ELF-1 (cell line): ENCODE measurements at places on chromosomes 1 and 21.

- no peak for DNase-seq
Measured at GRCh38 chr1:46315669-46316403, 12.3 kb downstream of the UQCRH start.

- DNase-seq: no peak
Measured at GRCh38 chr1:185627171-185627570, 107.0 kb upstream of the HMCN1 start.

DNA sequence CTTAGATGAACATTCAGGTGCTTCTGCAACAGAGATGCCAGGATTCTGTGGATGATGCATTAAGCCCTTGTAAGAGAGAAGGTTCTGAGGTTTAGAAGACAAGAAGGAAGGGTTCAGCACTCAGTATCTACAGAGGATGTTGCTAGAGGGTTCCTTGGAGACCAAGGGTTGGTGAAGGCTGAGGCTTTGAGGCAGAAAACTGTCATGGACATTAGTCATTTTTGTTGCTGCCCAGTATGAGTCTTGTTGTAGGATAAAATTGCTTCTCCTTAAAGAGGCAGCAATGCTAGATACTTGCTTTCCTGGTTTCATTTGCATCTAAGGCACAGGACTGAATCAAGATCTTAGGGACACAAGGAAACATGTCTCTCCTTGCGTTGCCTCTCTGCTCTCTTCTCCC, 319.4 kb upstream of the NFIA start:
- DNase-seq: no peak

GRCh38 chr1:11736746-11737639, 1.1 kb downstream of the AGTRAP start:
- DNase-seq: peak; percentile 81

DNA sequence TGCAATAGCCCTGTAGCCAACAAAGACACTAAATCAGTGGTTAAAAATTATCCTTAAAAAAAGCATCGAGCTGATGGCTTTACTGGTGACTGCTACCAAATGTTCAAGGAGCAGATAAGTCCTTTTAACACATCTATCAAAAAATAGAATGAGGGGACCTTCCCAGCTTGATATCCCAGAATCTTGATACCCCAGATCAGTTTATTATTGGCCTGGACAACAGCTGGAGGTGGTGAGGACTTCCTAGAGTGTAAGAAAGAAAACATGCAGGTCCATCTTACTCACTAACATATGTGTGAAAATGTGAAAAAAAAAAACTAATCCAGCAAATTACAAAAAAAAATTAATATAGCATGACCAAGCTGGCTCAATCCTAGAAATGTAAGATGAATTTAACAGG, 21.3 kb downstream of the CHIT1 start:
- DNase-seq: no peak

DNA sequence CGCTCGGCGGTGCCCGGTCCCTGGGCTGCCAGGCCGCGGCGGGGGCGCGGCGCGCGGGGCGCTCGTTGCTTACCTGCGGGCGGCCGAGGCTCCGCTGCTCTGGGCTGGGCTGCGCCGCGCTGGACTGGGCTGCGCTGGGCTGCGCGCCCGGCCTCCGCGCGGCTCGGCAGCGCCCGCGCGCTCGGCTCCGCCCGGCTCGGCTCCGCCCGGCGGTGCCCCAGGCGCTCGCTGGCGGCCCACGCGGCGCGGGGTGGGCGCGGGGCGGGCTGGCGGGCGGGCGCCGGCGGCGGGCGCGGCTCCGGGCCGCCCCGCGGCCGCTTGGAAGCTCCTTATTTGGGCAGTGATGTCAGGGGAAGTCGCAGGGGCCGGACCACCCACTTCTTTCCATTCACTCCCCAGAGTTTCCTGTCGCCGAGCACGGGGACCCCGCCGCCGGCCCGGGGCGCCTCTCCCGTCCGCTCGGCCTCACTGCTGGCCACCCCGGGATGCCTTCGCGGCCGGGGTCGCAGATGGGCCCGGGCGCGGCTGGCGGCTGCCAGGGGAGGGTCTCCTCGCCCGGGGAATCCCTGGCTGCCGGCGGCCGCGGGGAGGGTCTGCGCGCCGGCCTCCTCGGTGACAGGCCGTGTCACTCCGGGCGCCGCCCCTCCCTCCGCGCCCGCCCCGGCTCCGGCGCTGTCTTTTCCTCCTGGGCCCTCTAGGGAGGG, 177.7 kb upstream of the EDN2 start:
- DNase-seq: peak; percentile 71

DNA sequence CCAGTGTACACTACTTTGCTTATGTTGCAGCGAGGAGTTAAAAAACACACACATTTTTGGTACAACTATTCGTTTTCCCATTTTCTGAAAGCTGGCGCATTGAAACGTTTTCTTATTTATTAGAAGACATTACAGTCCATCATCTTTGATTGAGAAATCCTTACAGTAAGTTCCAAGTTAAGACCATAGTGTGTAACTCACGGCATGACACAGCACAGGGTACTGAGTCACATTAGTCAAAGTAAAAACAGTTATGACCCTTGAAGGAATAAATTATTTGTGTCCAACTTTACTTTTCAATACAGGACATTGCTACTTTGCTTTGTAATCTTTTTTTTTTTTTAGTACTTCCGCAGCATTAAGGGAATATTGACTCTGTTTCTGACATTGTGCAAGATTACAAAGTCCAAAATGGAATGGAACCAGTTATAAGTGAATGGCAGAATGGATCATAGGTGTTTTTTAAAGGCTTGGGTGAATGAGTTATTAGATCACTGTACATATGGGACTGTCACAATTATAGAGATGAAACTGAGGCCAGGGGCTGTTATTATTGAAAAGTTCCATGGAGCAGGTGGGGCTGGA, 11.7 kb downstream of the PTGFRN start:
- no peak for DNase-seq

GRCh38 chr1:203127666-203128430, at the start of gene ADORA1:
Gene ADORA1 (plus strand): TSS chr1:203127726. CDS start chr1:203128842, 1,116 bp downstream.
- peak; percentile 86 for DNase-seq

DNA sequence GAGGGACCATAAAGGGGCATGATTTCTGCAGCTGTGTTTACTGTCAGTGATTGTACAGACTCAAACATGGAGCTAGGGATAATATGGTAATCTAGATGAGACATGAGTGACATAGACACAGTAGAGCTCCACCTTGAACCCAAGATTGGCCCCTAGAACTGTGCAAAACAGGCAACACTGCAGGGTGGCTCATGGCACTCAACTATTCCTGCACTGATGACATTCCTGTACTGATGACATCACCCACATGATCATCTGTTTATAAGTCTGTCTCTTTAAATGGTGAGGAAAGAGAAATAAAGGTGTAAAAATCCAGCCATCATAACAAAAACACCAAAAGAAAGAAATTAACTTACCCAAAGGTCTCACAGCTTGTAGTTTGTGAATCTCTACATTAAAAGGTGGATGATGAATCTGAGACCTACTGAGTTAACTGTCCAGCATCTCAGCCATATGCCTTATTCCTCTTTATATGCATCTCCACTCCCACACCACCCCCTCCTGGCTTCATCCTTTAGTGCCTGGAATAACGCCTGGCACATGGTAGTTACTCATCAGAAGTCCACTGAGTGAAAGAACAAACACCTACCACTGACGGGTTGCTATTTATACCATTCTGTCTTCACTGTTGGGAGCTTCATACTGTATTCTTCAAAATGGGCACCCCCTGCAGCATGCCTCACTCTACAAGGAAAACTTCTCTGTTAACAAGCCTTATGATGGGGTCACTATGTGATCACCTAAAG, at the start of gene LRRC53:
Gene LRRC53 (minus strand): TSS at position 442 of the 746 bp plus-strand sequence. CDS start 29,262 bp downstream, outside the sequence.
- no peak for DNase-seq

DNA sequence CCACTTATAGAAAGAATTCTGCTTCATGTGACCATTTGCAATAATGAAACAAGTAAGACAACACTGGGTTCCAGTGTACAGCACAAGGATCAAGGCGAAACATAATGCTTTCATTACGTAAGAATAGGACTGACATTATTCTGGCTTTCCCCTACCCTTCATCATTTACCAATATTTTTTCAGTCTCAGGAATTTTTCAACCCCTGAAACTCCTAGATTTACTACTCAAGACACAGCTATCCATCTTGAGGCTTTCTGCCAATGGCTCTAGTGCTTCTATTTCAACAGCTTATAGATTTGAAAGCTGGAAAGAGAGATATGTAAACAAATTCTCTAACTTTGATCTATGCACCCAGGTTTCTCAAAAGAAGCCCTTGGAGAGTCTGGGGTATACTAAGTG, 48.4 kb downstream of the WLS start:
- no peak for DNase-seq
